ENCODE measurements at places on chromosomes 2 and 18.

DNA sequence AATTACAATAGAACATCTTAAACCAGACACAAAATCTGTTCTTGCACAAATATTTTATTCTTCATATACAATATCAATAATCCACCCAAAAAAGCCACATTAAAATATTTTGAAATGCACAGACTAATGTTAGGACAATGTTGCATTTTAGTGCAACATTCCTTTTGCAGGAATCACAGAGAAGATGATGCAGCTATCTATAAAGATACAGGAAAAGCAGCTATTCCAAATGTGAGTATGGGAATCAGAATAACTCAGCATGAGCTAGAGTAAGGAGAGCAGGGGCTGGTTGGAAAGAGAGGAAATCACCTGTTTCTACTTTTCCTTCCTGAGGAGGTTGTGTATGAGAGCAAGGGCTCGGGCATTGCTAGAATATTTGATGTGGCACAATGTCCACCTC lies 4.8 kb downstream of the C2orf66 start:
- no peak for DNase-seq

DNA sequence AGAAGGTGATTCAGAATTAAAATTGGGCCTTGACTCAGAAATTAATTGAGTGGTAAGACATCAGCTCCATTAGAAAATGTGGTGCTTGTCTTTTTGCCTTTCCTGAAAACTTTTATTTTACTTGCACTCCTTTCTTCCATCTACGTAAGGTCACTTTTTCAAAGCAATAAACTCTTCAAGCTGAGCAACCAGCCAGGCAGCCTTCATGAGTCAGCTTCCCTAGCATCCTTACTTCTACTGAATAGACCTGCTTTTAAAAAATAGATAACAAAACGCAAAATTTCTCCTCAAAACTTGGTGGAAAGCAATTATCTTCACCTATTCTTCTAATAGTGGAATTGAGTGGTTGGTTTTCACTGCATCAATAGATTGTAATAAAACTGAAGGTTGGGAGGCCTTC lies 504.2 kb downstream of the ARHGAP15 start:
- no peak for DNase-seq

DNA sequence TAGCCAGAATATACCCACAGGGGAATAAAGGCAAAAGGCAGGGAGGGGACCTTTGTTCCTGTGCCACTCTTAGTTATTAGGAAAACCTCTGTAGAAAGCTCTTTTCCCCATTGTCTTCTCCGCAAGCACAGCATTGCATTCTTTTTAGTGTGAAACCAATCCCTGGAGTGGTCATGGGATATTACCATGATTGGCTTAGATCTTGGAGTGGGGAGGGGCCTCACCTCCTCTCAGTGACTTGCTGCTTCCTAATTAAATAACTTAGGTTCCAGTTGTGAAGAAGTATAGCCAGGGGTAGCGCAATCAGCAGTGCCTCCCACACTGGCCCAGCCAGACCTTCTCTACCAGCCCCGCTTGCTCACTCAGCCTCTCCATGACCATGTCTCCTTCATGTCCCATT lies 49.9 kb upstream of the AFF3 start:
- no peak for DNase-seq

DNA sequence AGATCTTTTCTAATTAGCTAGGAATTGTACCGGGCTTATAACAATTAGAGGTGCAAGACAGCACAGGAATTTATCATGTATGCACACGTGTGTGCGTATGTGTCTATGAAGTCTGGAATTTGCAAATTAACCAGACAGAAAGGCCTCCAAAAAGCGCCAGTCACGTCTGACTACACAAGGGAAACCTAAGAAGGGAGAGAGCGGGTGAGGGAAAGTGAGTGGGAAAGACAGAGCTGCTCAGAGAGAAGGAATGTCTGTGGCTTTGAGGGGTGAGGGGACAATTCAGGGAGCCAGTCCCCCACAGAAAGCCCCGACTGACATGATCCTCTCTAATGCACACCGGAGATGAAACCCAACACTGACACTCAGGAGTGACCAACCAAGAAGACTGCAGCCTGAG lies 197.7 kb upstream of the SH3BP4 start:
- no peak for DNase-seq

- DNase-seq: no peak
Measured at GRCh38 chr18:22985250-22985649, 52.1 kb downstream of the RBBP8 start.

DNA sequence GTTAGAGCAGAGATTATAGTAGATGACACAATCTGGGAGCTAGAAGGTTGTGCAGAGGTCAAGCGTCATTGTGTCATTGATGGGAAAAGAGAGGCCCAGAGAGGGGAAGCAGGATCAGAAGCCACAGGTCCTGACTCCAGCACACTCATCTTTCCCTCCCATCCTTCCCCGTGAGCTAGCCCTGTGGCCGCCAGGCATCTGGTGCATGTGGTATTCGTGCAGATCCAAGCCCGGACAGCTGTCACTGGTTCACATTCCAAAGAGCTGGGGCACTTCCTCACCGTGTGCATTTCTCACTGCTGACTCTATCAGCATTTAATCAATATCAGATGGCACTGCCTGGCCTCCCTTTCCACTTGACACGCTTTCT lies 94.1 kb upstream of the THOC1 start:
- peak; percentile 98 for DNase-seq

DNA sequence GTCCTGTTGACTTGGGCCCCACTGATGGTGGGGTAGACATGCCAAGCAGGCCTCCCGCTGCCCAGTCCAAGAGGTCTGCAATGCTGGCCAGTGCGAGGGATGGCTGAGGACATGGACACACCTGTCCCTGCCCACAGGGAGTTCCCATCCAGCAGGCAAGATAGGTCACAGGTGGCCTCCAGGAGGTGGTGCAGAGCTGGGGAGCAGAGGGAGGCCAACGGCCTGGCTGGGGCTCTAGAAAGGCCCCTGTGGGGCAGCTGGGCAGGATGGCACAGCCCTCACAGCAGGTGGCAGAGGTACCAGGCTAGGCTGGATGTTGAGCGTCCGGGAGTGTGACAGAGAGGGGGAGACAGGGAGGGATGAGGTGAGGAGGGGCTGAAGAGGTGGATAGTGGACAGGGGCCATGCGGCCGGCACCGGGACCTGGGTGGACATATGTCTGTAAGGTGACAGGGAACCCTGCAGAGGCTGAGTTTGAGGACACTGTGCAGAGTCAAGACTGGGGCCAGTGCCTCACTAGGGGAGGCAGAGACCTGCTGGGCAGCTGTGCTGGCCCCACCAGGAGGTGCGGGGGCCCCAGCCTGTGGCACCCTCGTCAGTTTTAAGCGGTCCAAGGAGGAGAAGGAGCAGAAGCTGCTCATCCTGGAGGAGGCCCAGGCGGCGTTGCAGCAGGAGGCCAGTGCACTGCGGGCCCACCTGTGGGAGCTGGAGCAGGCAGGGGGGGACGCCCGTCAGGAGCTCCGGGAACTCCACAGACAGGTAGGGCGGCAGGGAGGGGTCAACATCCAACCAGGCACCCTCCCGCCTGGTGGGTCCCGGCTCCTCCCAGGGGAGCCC lies 34.3 kb upstream of the SNED1 start:
- no peak for DNase-seq

DNA sequence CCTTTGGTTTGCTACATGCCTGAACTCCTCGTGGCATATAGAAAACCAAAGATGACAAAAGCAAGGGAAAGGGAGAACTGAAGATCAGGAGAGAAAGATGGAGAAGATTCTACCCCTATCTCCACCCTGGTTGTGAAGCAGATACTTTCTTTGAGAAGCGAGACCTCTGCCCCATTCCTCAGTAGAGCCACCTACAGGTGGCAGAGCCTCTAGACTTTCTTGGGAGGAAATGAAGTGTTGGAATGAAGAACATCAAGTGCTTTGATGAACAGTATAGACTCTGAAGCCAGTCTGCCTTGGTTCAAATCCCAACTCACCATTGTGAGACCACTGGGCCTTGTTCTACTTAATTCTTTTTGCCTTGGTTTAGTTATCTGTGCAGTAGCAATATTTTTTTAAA lies 348.8 kb upstream of the ETAA1 start:
- DNase-seq: no peak

DNA sequence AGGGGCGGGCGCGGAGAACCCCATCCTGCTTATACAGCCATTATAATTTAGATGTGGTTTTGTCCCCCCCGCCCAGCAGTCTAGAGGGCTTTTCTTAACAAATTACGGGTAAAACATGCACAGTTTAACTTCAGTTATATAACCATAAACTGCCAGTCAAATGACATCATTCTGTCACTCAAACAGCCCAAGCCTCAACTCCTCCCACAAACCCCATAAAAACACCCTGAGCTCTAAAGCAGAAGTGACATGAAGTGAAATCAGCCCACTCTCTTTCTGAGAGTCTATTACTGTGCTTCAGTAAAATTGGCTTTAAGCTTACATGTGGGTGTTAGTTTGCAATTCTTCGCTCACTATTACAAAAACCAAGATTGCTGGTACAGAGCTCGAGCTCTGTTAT lies 705.1 kb upstream of the GCFC2 start:
- DNase-seq: no peak

DNA sequence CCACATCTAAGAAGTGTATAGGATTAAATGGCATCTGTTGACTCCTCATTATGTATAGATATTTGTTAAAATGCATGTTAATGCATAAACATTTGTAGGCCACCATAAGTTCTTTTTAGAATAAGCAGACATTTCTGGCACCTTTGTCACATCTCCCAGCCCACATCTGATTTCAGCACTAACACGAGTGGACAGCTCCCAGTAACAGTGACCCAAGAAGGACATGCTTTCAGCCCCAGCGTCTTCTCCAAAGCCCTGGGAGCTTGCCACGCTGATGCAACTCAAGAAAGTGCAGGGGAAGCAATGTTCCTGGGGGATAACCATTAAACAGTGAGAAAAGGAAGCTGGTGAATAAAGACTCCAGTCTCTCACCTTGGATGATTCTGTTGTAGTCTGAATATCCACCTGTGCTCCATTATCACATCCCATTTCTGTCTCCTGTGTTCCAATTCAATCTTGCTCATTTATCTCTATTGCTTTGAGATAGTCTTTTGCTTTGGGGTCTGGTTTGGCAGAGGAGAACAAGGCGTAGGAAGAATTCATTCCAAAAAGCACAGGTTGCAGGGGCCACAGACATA lies 182.6 kb upstream of the THSD7B start:
- no peak for DNase-seq

DNA sequence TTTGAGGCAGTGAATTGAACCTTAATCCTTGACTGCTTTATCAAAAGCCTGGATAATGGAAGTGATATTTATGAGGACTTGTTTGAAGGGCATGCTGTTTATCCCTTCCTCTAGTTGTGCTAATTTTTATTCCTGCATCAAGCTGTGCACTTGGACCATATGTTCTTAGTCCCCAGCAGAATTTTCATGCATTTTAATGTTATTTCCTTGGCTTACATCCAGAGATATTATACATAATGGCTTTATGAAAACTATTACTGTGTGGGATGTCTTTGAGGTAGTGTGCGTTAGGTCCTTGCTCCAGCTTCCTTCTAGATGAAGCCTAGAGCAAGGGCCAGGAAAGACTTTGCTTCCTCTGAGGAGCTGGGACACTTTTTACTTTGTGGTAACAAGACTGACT lies 378.4 kb downstream of the LPIN1 start:
- no peak for DNase-seq

- no peak for DNase-seq
Measured at GRCh38 chr2:169743549-169743948, 9.9 kb downstream of the KLHL23 start.

DNA sequence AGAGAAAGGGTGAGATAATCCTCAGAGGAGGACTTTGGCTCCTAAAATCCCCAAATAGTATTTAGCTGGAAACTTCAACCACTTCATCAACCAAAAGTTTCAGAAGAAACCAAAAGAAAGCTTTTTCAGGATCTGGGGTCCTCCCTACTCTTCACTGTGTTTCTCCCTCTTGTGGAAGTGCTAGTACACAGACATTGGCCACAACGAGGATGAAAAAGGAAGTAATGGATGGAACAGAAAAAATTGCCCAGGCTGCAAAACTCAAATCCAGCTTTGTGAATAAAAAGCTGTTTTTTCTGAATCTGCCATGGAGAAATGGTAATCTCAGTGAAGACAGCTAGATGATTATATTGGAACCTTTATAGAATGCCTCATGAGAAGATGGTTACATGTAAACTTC lies 4.0 kb downstream of the PID1 start:
- DNase-seq: no peak

DNA sequence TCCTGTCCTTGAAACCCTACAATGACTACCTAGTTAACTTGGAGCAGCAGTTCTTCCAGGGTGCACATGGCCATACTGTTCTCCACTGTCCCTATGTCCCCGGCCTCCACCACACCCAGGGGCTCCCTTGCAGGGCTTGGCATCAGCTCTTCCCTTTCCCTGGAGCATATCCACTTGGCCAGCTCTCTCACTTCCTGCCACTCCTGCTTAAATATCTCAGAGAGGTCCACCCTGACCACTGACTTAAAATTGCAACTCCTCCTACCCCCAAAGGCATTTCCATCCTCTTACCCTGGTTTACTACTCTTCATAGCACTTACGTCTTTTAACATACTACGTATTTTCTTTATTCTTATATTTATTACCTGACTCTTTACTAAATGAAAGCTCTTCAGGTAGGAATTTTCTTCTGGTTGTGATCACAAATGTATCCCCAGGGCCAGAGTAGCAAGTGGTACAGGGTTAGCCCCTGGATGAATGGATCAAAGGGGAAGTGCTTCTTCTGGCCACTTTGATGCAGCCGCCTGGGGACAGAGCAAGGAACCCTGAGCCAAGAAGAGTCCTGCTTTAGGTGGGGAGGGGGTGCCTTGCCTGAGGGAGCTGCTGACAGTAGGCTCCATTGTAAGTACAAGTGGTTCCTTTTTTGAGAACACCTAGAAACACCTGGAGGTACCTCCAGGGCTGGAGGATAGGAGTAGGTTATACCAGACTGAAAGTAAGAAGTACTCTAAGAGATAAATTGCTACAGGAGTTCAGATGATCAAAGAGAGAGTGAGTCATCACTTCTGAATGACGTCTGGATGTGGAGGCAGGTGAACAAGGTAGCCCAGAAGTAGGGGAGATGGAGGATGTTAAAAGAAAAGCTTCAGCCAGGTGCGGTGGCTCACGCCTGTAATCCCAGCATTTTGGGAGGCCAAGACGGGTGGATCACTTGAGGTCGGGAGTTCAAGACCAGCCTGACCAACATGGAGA lies 82.2 kb downstream of the SOCS6 start:
- no peak for DNase-seq

DNA sequence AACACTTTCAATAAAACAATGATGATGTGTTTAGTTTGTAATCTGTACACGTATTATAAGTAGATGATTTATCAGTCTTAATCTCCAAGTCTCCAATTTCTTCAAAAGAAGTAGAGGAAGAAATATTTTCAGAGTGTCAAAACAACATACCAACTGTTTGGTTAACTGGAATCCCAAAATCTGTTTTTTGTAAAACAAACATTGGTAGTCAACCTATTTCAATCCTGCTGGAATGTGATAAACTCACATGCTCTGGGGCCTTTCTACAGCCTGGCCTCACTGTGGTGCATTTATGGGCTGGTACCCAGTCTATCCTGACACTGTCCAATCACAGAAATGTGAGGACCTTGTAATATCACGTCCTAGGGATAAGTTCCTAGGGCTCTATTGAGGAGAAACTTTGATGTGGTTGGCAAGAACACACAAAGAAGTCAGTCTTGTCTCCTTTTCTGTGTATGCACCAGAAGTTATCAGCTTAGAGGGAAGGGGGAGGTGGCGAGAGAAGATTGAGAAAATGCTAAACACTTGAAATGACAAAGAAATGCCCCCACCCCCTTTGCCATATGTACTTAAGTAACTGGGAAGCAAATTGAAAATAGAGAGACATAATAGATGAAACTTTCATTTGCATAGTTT lies 47.2 kb downstream of the PRKRA start:
- DNase-seq: no peak

- DNase-seq: no peak
Measured at GRCh38 chr2:42169874-42170521, 845 bp downstream of the EML4 start.

Measured in fibroblast of skin of left quadriceps (primary cell).